PC-3 (cell line): ENCODE measurements at places on chromosomes 11 and 22. TPM values are rescaled to one million over a fixed set of nuclear protein-coding genes. Genes with fewer than 3 reads are reported as not detected.

DNA sequence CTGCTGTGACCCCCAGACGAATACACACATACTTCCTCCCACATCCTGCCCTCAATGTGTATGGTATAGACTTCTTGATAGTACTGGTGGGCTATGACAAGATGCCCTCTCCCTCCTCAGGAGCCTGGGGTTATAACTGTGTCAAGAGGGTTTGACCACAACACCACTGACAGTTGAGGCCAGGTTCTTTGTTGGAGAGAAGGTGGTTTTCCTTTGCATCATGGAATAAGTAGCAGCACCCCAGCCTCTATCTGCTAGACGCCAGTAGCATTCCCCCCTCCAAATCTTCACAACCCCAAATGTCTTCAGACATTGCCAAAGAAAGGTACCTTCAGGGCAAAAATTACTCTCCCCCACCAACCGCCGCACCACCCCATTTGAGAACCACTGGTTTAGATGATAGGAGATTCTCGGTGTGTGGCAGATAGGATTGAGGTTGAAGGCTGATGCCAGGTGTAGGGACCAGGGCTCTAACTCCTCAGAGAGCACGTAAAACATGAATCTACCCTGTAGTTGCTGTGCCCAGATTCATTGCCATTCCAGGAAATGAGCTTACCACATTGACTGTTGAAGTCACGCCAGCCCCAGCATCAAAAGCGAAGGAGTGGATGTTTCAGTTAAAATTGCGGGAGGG lies 5.5 kb upstream of the MYO18B start:
- no peaks in the 10 kb centered on the region for H3K4me1 ChIP-seq
- H3K27ac ChIP-seq: no peak overlapping the region
- H3K27me3 ChIP-seq: no peaks in the 10 kb centered on the region
- H3K36me3 ChIP-seq: no peaks in the 10 kb centered on the region
- DNase-seq: no peak

DNA sequence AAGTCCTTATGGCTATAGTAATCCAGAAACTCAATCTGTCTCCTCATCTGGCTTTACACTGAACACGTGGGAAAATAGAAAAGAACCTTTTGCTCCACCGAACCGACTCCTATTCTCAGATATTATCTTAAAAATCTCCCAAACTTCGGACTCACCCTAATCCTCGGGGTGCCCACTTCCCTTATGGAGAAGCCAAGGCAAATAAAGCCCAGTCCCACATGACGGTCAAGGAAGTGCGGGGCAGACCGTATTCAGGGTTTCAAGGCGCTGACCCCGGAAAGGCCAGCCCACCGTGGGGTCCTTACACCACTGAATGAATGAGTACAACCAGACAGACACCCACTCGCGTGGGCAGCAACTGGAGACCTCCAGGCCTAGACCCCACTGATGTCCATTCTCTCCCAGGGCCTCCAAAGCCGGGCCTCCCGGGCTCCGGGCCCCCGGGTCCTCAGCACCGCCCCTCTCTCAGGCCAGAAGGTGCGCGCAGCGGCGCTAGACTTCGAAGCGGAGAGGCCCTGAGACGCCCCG lies 489 bp downstream of the NUP98 start:
- peaks cover 21% of the 10 kb centered on the region for H3K4me1 ChIP-seq
- H3K27me3 ChIP-seq: no peaks in the 10 kb centered on the region

DNA sequence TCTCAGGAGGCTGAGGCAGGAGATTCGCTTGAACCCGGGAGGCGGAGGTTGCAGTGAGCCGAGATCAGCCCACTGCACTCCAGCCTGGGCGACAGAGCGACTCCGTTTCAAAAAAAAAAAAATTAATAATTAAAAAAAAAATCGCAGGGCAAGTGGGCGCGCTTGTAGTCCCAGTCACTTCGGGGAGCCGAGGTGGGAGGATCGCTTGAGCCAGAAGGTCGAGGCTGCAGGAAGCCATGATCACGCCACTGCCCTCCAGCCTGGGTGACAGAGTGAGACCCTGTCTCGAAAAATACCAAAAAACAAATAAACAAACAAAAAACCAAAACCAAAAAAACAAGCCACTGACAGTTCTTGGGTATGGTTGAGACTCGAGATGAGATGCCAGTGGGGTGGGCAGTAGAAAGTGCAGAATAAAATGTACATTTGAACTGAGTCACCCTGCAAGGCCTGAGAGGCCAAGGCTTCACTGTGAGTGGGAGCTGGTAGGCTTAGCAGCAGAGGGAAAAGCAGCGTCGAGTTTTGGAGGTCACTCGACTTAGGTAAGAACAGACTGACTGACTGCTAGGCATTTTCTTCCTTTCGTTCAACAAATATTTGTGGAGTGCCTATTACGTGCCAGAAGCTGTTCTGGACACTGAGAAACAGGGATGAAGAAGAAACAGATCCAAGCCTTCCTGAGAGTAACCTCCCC lies 635 bp upstream of the LDHA start:
- H3K4me3 ChIP-seq: peak overlapping the region; percentile 93; the same call in 1 of the 2 replicates
- H3K27me3 ChIP-seq: no peaks in the 10 kb centered on the region
- peaks cover 22% of the 10 kb centered on the region for H3K4me1 ChIP-seq
- DNase-seq: no peak

Gene SLC7A4
- not detected in 2 replicates for total RNA-seq

Gene MUC15
- not detected in 2 replicates for total RNA-seq

GRCh38 chr11:66891851-66892660 lies 35.2 kb downstream of the LRFN4 start:
- DNase-seq: peak; percentile 99
- no peaks in the 10 kb centered on the region for H3K27me3 ChIP-seq
- no peaks in the 10 kb centered on the region for H3K36me3 ChIP-seq
- H3K4me3 ChIP-seq: peak overlapping the region; percentile 23; the same call in 1 of the 2 replicates
- peak overlapping the region; percentile 78 for H3K27ac ChIP-seq

- H3K27me3 ChIP-seq: no peaks in the 10 kb centered on the region
- peaks cover 17% of the 10 kb centered on the region for H3K4me1 ChIP-seq
- peak; percentile 41 for DNase-seq
Measured at GRCh38 chr22:20080445-20080775, 369 bp downstream of the DGCR8 start.

DNA sequence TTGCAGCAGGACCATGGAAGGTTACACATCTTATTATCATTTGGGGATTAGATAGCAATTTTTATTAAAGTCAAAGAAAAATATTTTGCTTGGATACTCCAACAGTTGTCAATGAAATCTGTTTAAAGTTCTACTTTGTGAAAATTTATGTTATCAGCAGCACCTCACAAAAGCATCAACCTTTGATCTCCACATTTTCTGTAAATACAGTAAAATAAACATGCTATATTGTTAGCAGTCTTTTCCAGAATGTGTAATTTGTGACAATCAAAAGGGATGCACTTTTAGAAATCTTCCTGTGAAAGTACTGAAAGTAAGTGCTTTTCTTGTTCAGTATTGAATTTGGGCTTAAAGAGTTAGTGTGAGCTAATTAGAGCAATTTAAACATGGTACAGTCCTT lies 4.1 kb downstream of the SLC22A25 start:
- H3K4me3 ChIP-seq: no peak overlapping the region
- H3K27ac ChIP-seq: no peak overlapping the region
- H3K36me3 ChIP-seq: no peaks in the 10 kb centered on the region
- H3K4me1 ChIP-seq: no peaks in the 10 kb centered on the region

DNA sequence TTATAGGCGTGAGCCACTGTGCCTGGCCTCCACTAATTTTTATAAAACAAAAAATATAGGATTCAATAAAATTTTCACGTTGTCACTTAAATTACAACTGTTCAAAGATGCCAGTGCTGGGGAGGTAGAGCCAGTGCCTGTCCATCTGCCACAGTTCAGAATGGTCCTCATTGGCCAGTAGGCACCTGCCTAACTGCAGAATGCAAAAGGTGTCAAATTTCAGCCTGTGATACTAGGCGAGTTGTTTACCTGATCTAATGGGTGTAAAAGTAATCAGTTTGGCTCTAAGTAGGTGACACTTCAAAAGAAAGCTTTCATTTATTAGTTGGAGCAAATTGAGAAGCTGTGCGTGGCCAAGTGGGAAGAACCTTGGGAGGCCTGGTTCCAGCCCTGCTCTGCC lies 2.4 kb downstream of the SMARCB1 start:
- no peak overlapping the region for H3K27ac ChIP-seq
- peaks cover under 1% of the 10 kb centered on the region; the same call in 1 of the 2 replicates for H3K36me3 ChIP-seq
- H3K4me3 ChIP-seq: no peak overlapping the region
- no peaks in the 10 kb centered on the region for H3K27me3 ChIP-seq
- peaks cover 14% of the 10 kb centered on the region; the same call in 1 of the 2 replicates for H3K4me1 ChIP-seq
- no peak for DNase-seq

DNA sequence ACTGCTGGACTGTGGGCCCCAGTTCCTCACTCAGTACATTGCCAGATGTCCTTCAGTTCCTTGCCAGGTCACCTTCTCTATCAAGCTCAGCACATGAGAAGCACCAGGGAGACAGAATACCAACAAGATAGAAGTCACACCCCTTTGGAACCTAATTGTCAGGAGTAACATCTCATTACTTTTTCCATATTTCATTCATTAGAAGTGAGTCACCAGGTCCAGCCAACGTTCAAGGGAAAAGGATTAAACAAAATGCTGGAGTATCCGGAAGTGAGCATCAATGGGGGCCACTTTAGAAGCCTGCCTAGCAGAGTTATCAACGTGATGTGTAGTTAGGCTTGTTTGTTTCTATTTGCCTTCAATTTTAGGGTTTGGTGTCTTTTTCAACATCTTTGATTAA lies 569.3 kb downstream of the MIAT start:
- DNase-seq: no peak
- no peak overlapping the region for H3K27ac ChIP-seq
- H3K4me3 ChIP-seq: no peak overlapping the region
- H3K36me3 ChIP-seq: no peaks in the 10 kb centered on the region
- 0 out of 2 replicates have a peak, but pooled peaks cover 1% of the 10 kb centered on the region for H3K27me3 ChIP-seq

Gene ST14
- 231 and 289 TPM in 2 replicates for total RNA-seq

DNA sequence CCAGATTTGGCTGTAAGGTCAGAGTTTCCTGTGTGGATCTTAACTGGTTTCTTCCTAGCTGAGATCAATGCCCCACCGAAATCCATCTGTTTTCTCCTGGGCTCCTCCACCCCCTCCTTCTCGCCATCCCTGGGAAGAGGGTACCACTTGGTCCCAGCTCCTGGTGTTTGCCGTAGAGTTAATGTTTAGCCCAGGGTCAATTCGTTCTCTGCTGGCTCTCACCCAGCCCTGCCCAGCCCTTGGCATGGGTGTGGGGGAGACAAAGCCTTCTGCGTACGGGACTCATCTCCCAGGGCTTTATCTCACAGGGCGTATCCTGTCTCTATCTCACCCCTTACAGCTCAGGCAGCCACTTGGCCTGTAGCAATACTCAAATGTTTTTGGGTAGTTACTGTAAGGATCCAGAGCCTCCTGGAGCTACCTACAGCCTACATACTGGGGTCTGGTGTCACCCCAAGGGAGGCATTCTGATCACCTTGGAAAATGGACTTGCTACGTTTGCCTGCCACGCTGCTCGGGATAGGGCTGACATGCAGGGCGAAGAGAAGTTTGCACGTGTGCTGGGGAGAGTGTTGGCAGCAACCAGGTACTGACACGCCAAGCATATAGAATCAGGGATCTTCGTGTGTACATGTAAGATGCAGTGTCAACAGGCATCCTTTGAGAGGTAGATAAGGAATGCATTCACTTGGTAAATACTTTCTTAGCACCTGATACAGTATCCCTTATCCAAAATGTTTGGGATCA lies 66.1 kb downstream of the SCN3B start:
- peaks cover 12% of the 10 kb centered on the region; the same call in 1 of the 2 replicates for H3K36me3 ChIP-seq
- H3K4me1 ChIP-seq: peaks cover 16% of the 10 kb centered on the region
- no peak for DNase-seq
- H3K27ac ChIP-seq: no peak overlapping the region
- no peak overlapping the region for H3K4me3 ChIP-seq
- H3K27me3 ChIP-seq: no peaks in the 10 kb centered on the region

- DNase-seq: peak; percentile 35
- H3K27me3 ChIP-seq: 0 out of 2 replicates have a peak, but pooled peaks cover 3% of the 10 kb centered on the region
- no peaks in the 10 kb centered on the region for H3K4me1 ChIP-seq
- H3K36me3 ChIP-seq: no peaks in the 10 kb centered on the region
- no peak overlapping the region for H3K27ac ChIP-seq
- no peak overlapping the region for H3K4me3 ChIP-seq
Measured at GRCh38 chr11:112797648-112798293, 163.4 kb upstream of the NCAM1 start.

DNA sequence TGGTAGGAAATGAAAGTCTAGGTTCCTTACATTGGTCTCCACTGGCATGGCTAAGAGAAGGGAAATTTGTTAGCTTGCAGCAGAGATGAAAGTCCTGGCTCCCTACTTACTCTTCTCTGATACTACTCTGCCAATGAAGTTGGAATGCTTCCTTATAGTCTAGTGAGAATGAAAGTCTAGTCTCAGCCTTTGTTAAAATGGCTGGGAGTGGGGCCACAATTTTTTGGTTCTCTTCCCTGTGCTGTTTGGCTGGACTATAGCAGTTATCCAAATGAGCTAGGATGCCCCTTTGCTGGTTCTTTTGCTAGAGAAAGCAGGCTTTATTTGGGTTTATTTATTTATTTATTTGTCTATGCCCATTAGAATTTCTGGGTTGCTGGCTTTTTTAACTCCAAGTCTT lies 414.3 kb downstream of the AASDHPPT start:
- no peaks in the 10 kb centered on the region for H3K27me3 ChIP-seq
- no peak for DNase-seq
- no peaks in the 10 kb centered on the region for H3K36me3 ChIP-seq

GRCh38 chr11:44408711-44409470 lies 99.0 kb upstream of the ALX4 start:
- no peak overlapping the region for H3K27ac ChIP-seq
- H3K36me3 ChIP-seq: no peaks in the 10 kb centered on the region
- H3K4me3 ChIP-seq: no peak overlapping the region
- peaks cover 79% of the 10 kb centered on the region for H3K27me3 ChIP-seq
- DNase-seq: no peak
- no peaks in the 10 kb centered on the region for H3K4me1 ChIP-seq

DNA sequence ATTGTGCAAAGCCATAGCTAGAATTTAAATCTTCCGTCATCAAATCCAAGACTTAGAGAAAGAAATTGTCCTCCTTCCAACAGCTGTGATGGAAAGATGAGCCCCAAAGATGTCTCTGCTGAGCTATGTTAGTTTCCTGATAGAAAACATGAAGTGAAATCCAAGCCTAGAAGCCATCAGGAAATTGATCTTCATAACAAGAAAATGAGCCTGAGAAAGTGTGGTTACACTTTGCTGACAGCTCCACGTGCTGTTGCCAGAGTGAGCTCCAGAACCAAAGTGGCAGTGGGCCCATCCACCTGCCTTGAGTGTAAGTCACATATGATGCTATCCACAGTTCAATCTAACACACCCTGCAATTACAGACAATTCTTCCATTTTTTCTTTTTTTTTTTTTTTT lies 58.0 kb upstream of the UBASH3B start:
- H3K4me1 ChIP-seq: no peaks in the 10 kb centered on the region
- no peak overlapping the region for H3K27ac ChIP-seq
- peaks cover 55% of the 10 kb centered on the region for H3K27me3 ChIP-seq
- H3K4me3 ChIP-seq: no peak overlapping the region
- H3K36me3 ChIP-seq: no peaks in the 10 kb centered on the region

- H3K27ac ChIP-seq: no peak overlapping the region
- no peak overlapping the region for H3K4me3 ChIP-seq
- no peaks in the 10 kb centered on the region for H3K36me3 ChIP-seq
- DNase-seq: no peak
- H3K4me1 ChIP-seq: no peaks in the 10 kb centered on the region
- no peaks in the 10 kb centered on the region for H3K27me3 ChIP-seq
Measured at GRCh38 chr11:3622521-3622920, 19.3 kb downstream of the ART5 start.

Gene OMP
- not detected in 2 replicates for total RNA-seq

Gene TESMIN
- 25.8 and 30.2 TPM in 2 replicates for total RNA-seq
